Suppressor macrophage treated with lipopolysaccharide for 1 hour (primary cell): ENCODE measurements at places on chromosomes 4 and X.

GRCh38 chr4:97646997-97647396 is 496.3 kb downstream of the STPG2 start:
- DNase-seq = no peak

DNA sequence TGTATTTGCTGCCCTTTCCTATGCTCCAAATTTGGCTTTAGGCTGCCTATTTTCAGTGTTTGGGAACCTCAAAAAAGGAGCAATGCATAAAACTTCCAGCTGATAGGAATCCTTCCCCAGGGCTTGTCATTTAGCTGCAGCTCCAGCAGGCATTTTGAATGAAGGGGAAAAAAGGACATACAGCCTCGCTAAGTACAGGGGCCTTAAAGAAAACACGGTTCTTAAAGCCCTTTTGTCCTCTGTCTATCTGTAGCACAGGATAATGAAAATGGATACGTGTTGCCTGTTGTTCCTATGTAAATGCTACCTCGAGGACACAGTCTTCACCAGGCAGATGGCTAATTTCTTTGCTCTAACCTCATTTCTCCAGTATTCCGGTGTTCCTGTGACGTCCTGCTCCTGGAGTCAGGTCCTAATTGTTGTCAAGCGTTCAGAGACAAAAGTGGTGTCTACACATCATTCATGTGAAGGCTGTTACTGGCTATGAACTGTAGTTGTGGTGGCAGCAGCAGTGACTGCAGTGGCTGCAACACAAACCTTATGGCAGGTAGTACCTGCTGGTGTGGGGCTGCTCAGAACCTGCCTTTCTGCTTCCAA is 117.4 kb downstream of the MGST2 start:
- DNase-seq = no peak

DNA sequence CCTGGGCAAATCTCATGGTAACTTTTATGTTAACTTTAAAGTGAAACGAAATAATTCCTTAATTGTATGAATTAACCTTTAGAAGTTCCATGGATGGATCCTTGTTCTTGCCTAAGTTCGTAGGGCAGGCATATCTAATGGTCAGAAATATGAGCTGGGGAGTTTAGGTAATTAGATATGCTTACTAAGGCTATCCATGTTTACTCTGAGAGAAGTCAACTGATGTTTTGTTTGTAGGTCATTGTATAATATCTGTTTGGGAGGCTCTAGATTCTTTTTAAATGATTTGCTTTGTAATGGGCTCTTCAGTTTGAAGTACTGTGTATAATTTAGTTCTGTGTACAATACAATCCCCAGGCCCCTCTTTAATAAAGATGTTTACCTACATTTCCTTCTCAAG is 117.0 kb downstream of the DCK start:
- DNase-seq = no peak

DNA sequence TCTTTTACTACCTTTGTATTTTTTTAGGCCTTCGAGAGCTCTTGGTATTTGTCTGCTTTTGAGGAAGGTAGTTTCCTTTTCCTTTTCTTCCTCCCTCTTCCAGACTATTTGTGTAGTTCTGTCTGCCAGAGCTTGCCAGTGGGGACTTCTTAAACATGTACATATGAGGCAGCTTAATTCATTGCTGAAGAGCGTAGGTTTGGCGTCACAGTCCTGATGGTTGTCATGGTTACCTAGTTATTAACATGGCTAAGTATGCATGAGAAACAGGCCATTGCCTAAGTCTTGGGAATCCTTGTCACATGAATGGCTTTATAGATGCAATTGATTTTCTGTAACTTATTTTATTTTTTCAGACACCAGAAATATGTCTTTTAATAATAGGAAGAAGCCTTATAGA is 48.5 kb upstream of the ARMCX2 start:
- no peak for DNase-seq

- no peak for DNase-seq
Measured at GRCh38 chr4:110119337-110119736, 79.1 kb downstream of the ELOVL6 start.

- no peak for DNase-seq
Measured at GRCh38 chr4:168859888-168860694, 150.0 kb downstream of the CBR4 start.

DNA sequence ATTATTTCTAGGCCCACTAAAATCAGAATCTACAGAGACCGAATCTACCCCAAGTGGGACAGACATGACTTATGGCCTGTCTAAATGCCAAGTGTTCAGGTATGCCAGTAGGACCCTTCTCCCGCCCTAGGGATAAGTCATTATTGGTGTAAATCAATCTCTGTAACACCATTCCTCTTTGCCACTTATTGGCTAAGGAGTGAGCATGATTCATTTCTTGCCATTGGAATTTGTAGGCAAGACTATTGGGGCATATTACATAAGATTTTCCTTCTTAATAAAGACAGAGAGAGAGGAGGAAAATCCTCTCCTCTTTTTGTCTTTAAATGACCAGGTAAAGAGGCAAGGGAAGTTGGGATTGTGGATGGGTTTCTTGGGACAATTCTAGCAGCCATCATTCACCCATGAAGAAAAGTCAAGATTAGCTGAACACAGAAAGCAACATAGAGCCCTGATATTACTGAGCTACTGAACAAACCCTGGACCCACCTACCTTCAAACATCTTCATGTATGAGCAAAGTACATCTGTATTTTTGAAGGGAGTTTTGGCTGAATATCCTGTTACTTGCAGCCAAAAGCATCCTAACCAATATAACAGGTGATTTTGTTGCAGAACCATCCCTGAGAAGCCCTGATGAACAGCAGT is 2.6 kb downstream of the SLC9B2 start:
- no peak for DNase-seq

DNA sequence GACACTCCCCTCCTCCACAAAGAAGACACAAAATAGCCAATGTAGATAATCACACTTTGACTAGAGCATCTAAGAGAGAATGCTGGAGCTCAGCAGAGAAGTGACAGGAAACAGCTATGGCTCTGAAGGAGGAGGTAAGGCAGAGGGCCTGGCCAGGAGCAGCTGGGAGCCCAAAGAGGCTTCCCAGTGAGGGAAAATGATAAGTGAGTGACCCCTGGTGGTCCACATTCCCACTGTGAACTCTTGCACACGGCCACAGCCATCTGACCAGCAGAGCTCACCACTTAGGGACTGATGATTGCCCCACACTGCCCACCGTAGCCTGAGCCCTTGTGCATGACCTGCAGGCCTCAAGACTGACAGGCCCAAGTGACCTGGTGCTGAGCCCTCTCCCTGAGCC is 162.7 kb upstream of the GALNTL6 start:
- no peak for DNase-seq

DNA sequence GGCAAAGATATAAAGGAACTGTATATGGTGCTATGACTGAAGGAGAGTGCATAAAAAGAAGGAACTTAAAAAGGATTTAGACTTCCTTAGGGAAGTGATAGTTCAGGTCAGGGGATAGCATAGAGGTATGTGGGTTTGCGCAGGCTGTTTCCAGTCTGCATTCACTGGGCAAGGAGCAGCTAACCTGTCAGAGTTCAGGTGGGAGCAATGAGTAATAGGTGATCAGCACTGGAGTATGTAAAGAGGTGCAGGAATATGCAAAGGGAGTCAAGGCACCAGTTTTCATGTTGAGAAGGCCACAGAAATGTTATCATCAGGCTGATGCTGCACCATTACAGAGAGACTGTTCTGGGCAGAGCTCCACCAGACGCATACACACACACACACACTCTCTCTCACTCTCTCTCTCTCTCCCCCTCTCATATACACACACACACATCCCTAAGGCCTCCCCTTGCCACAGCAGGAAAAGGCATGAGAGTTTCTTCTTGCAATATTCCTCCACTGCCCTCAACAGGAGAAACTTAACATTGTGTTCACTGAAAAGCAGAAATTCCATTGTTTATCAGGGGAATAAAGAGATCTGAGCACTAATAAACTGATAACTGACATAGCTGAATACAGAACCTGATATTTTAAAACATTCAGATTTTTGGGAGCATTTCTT is 256.4 kb upstream of the GRID2 start:
- no peak for DNase-seq

DNA sequence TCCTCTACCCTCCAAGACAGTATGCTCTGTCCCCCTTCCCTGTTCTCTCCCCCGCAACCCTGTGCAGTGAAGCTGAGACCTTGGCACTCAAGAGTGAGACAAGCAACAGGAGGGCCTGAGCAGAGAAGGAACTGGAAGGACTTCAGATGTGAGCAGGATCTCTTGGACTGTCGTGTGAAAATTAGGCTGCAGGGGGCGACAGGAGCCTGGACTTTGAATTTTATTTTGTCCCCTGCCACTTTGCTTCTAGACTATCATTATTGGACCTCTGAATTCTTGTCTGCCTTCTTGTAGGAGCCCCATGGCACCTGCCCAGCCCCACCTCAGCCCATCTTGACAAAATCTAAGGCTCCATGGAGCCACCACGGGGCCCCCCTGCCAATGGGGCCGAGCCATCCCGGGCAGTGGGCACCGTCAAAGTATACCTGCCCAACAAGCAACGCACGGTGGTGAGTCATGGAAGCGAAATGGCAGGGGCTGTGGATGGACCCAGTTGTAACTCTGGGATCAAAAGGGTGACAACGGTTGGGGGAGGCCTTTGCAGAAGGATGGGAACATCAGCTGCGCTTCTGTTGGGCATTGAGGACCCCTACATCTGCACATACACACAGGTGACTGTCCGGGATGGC is 1.7 kb downstream of the ARAF start:
- DNase-seq = peak; percentile 56

DNA sequence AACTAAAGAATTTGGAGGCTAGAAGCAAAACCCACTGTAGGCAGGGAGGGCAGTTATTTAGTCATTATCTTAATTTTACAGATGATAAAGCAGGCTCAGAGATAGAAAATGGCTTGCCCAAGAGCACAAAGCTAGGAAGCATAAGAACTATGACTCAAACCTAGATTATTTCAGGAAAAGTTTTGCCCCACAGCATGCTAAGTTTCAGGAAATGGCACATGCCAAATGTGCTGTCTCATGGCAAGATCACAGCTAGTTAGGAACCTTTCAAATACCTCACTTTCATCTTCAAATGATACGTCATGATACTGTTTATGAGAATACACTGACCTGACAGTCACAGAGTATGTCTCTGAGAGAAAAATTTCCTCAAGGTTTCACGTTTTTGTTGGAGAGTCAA is 78.5 kb upstream of the SPANXC start:
- no peak for DNase-seq

GRCh38 chr4:74886484-74886883 is 46.4 kb upstream of the PARM1 start:
- DNase-seq = no peak

DNA sequence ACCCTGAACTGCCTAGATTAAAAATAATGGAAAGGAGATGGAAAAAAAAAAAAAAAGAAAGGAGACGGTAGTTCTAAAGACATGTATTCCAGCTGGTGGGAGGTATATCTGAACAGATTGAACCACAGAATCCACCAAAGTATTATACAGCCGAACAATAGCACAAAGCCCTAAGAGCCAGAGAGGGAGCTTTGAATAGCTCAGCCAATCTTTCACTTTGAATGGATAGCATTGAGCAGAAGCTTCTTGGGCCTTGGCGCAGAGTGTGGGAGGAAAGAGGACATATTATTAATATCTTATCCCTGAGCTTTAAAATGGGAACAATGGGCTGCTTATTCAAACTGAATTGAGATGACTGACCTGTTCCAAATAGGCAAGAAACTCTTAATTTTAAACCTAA is 147.8 kb upstream of the PAQR3 start:
- no peak for DNase-seq

DNA sequence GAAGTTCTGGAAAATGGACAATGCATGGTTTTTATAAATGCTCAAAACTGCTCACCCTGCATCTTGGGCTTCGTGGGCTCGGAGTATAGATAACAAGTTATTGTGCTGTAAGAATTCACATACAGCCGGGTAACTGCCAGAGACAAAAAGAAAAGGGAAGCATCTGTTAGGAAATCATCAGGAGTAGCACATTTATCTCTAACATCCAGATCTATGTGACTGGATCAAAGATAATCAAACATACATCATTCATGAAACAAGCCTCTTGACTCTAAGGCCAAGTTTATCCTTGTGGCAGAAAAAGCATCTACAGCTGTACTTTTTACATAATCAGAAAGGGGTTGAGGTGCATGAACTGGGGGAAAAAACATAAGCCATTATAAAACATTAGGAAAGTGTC is 264.2 kb downstream of the PPP3CA start:
- DNase-seq = no peak

DNA sequence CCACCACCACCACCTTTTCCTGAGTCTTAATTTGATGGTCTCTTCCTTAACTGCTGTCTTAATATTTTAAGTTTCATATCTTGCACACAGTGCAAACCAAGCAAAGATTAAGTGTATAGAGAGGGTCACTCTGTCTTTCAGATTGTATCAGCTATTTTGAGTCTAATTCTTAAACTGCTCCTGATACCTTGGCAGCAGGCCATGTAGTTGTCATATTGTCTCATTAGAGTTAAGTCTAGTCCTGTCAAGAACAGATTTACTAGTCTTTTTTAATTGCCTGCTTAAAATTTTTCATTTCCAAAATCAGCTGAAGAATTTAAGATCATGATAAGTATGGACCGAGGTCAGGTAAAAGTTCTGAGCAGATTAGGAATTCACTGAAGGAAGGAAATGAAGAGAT is 51.5 kb downstream of the FHIP1A start:
- DNase-seq = no peak

GRCh38 chrX:88982933-88983332 is 235.9 kb downstream of the CPXCR1 start:
- DNase-seq = no peak

DNA sequence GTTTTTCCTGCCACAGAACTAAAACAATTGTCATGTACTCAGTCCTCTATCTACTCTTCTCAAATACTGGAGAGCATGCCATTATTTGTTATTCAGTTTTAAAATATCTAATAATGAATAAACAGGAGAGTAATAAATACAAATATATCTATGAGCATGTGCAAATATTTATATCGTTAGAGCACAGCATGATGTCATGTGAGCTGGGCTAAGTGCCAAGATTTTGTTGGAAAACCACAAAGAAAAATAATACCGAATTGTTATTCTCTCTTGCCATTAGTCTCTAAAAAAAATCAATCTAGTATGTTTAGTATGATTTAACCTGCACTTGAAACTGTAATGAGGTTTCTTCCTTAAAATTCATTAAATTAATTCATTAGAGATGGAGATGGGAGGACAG is 97.3 kb downstream of the DDX60 start:
- DNase-seq = peak; percentile 11

- no peak for DNase-seq
Measured at GRCh38 chr4:176238157-176238610, 30.8 kb downstream of the ASB5 start.

DNA sequence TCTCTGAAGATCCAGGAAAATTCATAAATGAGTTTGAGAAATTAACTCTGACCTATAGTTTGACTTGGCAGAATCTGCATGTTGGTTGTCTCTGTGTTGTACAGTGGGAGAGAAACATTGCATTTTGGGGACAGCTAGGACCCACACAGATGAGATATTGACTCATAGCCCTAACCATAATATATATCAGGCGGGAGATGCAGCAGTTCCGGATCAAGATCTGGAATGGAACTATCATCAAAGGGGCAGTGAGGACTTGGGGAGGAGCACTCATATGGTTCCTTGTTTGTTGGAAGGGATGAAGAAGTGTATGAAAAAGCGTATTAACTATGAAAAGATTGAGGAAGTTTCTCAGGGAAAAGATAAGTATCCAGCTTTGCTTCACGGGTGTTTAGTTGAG is 14.0 kb downstream of the CXCL2 start:
- DNase-seq = no peak
